ENCODE measurements at places on chromosomes 1 and 21.
A peak's percentile ranks its signal among the peaks of the same experiment; 100 is the strongest.

- DNase-seq, result no peak
These were observed 76.9 kb downstream of the RAP1GAP start for GRCh38 chr1:21592086-21592865.

GRCh38 chr1:176944606-176945005 lies 219.9 kb downstream of the ASTN1 start:
- no peak for DNase-seq

- no peak for DNase-seq
These were observed 3.9 kb downstream of the TAS1R2 start for GRCh38 chr1:18855573-18855972.

- DNase-seq, result no peak
These were observed 356.4 kb downstream of the PTPRU start for GRCh38 chr1:29592731-29593130.

DNA sequence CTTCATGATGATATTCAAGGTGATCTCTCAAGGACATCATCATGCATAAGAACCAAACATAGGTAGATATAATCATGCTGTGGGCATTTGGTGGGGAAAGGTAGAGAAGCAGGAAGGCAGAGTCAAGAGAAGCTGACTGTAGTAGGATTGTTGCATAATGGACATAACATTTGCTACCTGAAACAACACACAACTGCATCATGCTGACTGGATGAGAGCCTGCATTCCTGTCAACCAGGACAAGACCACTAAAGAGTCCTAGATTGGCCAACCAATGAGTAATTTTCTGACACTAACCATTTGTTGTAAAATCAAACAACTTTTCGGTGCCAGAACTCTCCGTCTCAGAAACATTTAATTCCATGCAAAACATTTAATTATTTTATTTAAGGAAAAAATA lies 377.2 kb downstream of the PLPP3 start:
- DNase-seq, result no peak

DNA sequence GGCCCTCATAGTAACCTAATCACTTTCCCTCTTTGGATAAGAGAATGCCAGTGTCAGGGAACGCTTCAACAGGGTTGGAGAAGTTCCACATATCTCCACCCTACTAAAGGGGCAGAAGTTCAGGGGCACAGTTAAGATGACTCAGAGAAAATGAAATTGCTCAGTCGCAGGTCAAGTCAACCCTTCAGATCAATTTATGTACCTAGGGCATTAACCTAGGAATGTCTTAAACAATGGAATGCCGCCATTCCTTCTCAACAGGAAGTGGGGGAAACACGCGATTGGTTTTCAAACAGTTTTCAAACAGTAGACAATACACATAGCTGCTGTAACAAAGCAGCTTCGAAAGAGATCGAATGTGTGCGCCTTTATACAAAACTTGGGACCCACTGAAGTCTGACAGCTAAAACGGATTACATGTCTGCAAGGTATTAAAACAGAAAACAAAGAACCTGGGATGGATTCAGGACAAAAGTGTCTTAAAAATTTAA lies 897 bp downstream of the SLC25A24 start:
- peak; percentile 73 for DNase-seq

GRCh38 chr1:41842326-41842725 lies 76.4 kb downstream of the HIVEP3 start:
- DNase-seq, result no peak

- peak; percentile 70 for DNase-seq
These were observed 71.4 kb downstream of the UCK2 start for GRCh38 chr1:165898837-165899236.

GRCh38 chr1:15975358-15975804 lies 520 bp downstream of the ZBTB17 start:
- DNase-seq, result peak; percentile 62

- no peak for DNase-seq
These were observed 20.2 kb downstream of the B3GALT5 start for GRCh38 chr21:39632796-39633442.

DNA sequence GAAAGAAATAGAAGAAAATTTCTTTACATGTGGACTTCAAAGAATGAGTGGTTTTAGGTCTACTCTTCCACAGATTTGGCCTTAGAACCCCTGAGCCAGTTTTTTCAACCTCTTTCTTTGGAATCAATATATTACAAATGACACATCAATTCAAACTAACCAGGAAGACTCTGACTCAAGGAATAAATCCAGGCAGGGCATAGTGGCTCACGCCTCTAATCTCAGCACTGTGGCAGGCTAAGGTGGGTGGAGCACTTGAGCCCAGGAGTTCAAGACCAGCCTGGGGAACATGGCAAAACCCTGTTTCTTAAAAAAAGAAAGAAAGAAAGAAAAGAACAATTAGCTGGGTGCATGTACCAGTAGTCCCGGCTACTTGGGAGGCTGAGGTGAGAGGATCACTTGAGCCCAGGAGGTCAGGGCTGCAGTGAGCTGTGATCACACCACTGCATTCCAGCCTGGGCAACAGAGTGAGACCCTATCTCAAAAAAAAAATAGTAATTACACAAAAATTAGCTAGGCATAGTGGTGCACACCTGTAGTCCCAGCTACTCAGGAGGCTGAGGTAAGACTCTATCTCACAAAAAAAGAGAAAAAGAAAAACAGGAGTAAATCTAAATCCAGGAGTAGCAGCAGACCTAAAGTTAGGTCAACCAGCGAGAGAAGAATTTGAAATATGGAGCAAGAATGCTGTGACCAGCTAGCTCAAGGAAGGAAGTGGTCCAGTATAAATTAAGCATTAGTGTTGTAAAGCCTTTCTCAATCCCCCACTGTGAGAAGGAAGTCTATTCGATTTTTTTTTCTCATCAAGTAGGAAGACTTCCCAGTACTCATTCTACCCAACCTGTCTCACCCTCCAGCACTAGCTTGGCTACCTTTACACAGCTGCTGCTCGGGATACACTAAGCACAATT lies 1.9 kb downstream of the SORT1 start:
- no peak for DNase-seq

- DNase-seq, result no peak
These were observed 153.6 kb downstream of the HIVEP3 start for GRCh38 chr1:41765152-41765551.

DNA sequence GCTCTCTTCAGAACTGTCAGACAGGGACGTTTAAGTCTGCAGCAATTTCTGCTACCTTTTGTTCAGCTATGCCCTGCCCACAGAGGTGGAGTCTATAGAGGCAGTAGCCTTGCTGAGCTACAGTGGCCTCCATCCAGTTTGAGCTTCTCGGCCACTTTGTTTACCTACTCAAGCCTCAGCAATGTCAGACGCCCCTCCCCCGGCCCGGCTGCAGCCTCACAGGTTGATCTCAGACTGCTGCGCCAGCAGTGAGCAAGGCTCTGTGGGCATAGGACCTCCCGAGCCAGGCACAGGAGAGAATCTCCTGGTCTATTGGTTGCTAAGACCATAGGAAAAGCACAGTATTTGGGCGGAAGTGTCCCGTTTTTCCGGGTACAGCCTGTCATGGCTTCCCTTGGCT lies 89.9 kb upstream of the PDC start:
- DNase-seq, result no peak

DNA sequence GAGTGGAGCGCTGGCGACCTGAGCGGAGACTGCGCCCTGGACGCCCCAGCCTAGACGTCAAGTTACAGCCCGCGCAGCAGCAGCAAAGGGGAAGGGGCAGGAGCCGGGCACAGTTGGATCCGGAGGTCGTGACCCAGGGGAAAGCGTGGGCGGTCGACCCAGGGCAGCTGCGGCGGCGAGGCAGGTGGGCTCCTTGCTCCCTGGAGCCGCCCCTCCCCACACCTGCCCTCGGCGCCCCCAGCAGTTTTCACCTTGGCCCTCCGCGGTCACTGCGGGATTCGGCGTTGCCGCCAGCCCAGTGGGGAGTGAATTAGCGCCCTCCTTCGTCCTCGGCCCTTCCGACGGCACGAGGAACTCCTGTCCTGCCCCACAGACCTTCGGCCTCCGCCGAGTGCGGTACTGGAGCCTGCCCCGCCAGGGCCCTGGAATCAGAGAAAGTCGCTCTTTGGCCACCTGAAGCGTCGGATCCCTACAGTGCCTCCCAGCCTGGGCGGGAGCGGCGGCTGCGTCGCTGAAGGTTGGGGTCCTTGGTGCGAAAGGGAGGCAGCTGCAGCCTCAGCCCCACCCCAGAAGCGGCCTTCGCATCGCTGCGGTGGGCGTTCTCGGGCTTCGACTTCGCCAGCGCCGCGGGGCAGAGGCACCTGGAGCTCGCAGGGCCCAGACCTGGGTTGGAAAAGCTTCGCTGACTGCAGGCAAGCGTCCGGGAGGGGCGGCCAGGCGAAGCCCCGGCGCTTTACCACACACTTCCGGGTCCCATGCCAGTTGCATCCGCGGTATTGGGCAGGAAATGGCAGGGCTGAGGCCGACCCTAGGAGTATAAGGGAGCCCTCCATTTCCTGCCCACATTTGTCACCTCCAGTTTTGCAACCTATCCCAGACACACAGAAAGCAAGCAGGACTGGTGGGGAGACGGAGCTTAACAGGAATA lies 4.2 kb downstream of the TFAP2E start:
- peak; percentile 37 for DNase-seq

GRCh38 chr21:27017246-27017645 lies 50.4 kb upstream of the ADAMTS5 start:
- no peak for DNase-seq

DNA sequence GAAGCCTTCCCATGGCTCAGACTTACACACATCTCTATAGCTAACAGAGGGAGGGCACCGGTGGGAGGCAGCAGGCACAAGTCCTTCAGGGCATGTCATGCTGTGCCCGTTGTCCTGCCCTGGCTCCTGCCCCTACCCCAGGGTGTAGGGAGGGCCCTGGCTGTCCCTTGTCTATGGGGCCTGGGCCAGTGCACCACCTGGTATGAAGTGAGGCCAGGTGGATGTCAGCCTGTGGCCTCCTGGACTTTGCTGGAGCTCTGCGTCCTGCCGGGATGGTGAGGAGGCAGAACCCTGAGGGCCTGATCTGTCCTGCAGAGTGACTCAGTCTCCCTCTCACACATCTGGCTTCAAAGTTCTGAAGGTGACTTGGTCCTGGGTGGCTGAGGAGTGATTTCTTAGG lies 47.3 kb upstream of the GPR37L1 start:
- no peak for DNase-seq

- DNase-seq, result no peak
These were observed 14.8 kb upstream of the HHAT start for GRCh38 chr1:210313921-210314320.

GRCh38 chr1:48249868-48250267 lies 27.4 kb downstream of the SLC5A9 start:
- no peak for DNase-seq

GRCh38 chr1:156499842-156500542 lies 583 bp downstream of the MEF2D start:
- peak; percentile 48 for DNase-seq

GRCh38 chr1:93148001-93148400 lies 32.2 kb downstream of the TMED5 start:
- DNase-seq, result no peak

- no peak for DNase-seq
These were observed 25.5 kb downstream of the RCC2 start for GRCh38 chr1:17414022-17414421.

DNA sequence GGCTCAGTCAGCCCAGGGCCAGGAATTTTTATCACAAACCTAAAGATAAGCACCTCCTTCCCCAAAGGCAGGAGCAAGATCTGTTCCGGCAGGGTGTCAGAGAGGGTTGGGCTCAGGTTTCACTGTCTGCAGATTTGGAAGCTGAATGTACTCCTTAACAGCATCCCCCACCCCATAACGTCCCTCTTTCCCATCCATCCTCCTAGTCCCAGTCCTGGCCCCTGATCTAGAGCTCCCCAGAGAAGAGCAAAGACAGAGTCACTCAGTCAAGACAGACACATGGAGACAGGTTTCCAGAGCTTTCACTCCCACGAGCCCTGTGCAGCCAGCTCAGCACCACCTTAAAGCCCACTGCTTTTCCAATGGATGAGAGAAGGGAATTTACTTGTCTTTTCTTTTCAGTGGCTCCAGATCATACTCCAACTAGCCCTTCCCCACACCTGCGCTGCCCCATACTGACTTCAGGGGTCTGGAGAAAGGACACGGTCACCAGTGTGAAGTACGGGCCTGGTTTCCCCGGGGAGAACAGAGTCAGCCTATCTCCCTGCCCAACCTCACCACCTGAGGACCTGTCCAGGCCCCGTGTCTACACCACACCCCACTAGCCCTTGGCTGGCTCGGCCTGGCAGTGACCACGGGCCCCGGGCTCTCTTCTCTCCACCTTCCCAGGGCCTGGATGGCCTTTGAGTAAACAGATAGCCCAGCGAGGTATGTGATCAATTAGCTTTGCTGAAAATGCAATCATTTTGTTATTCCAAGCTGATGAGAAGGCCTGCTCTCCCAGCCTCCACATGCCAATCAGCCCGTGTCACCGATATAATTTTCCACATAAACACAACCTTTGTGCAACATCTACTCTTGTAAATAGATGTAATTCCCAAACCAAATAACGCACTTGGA lies 249.1 kb downstream of the FOXD2 start:
- DNase-seq, result no peak

DNA sequence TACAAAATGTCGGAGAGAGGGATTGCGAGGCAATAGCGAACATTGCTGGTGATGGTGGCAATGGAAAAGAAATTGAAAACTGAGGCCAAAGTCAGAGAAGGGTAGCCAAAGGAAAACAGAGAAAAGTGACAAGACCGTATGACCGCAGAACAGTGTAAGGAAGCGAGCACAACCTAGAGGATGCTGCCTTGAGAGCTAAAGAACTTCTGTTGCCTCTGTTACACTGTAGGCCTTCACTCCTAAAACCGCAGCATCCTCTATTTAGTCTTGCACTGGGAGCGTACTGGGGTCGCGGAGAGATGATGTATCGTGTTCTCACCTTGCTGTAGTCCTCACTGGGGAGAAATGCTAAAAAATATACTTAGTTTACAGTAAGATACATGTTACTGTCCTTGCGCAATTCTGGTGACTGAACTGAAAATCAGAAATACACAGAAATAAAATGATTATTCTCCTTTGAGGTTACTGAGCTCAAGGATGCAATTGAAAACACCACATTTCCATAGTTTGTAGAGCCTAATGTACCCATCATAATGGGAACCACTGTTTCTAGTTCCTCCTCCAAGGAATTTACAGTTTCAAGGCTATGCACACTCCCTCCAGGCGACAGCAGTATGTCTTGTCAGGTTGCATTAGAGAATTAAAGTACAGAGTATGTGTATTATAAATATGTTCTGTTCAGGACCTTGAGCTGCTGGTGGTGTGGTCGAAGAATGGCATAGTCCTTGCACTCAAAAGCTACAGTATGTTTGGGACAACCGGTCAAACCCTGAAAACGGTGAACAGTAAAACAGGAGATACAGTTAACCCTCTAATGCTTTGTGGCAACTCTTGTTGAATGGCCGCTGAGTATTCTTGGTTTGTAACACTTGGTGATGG lies 1.3 kb downstream of the NEK7 start:
- peak; percentile 46 for DNase-seq

- no peak for DNase-seq
These were observed 45.9 kb upstream of the TNFSF4 start for GRCh38 chr1:173253046-173253445.

All from endothelial cell of umbilical vein (primary cell).